ENCODE measurements at places on chromosomes 11 and 22. TPM values are rescaled to one million over a fixed set of nuclear protein-coding genes. Genes with fewer than 3 reads are reported as not detected.

The OR52I1 gene
- not detected for total RNA-seq

The GLYAT gene
- not detected for total RNA-seq

The GPR83 gene
- total RNA-seq, result 0.15 TPM

The SOX10 gene
- total RNA-seq, result not detected

The PRRG4 gene
- total RNA-seq, result 0.91 TPM

All from activated T-helper 1 cell treated with anti-CD3 and anti-CD28 coated beads, Interleukin-12 subunit alpha, Interleukin-12 subunit beta, Interleukin-2, Interleukin-4 antibody, amounts not matched to agents 30 ng/mL and 10 ng/mL and 1 ng/mL, durations not matched to agents 14 hours and 24 hours and 36 hours (primary cell).